ENCODE measurements at places on chromosomes 1 and 21.

DNA sequence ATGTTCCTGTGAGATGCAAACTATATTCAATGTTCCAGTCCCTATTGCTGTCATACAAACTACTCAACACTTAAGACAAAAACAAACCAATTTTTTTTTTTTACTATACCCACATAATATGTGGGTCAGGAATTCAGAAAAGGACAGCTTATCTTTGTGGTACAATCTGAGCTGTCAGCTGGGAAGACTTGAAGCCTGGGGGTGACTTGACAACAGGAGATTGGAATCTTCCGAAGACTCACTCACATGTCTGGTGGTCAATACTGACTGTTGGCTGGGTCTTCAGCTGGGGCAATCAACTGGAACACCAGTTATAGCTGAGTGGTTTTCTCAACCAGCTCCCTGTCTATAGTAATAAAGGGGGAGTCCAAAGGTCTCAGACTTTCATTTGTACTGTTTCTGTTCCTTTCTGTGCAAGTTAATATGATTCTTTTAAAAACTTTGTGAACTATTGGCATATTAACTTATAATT is 81.7 kb upstream of the ATP1B1 start:
- no peak for DNase-seq

- DNase-seq: no peak
Observed at GRCh38 chr1:110671361-110671760, 3.4 kb downstream of the KCNA3 start.

DNA sequence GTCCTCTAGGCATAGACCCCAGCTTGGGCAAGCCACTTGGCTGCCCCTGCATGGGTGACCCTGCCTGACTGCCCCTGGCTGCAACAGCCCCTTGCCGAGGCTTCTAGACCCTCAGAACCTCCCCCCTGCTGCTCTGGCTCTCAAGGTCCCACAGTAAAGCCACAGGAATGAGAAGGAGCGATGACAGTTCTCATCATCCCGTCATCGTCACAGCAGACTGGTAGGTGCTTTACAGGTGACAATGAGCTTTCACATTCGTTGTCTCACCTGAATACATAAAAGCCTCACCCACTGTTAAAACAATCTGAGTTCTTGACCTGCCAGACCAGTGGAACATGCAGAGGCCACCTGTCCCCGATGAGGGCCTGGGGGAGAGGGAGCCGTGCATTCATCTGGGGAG is 36.0 kb upstream of the GPR157 start:
- DNase-seq: no peak

DNA sequence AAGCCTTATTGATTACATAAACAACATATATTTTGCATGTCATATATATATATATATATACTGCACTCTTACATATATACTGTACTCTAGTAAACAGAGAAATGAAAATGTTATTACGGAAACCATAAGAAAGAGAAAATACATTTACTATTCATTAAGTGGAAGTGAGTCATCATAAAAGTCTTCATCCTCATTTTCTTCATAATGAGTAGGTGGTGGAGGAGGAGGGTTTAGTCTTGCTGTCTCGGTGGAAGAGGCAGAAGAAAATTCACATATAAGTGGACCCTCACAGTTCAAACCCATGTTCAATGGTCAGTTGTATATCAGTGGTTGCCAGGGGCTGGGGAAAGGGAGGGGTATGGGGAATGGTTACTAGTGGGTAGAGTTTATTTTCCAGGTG is 8.0 kb upstream of the IFNLR1 start:
- DNase-seq: no peak

- DNase-seq: no peak
Observed at GRCh38 chr1:112093372-112093694, 103.9 kb upstream of the KCND3 start.

DNA sequence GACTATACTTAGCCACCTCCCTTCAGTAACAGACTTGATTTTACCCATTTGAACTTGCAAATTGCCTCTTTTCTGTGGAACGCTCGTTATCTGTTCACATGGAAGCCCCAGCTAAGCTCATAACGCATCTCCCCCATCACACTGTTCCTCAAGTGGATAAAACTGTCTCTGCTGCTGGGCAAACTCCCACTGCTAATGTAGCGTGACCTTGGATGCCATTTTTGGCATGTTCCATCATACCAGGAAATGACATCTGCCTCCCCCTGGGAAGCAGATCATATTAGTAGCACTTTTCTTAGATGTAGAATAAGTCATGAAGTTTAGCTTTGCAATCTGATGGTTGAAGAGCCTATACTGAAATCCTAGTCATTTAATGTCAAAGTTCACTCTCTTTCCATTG is 528.7 kb upstream of the PLXNA2 start:
- DNase-seq: no peak

GRCh38 chr1:235074523-235075047 is 54.1 kb downstream of the TOMM20 start:
- peak; percentile 73 for DNase-seq

DNA sequence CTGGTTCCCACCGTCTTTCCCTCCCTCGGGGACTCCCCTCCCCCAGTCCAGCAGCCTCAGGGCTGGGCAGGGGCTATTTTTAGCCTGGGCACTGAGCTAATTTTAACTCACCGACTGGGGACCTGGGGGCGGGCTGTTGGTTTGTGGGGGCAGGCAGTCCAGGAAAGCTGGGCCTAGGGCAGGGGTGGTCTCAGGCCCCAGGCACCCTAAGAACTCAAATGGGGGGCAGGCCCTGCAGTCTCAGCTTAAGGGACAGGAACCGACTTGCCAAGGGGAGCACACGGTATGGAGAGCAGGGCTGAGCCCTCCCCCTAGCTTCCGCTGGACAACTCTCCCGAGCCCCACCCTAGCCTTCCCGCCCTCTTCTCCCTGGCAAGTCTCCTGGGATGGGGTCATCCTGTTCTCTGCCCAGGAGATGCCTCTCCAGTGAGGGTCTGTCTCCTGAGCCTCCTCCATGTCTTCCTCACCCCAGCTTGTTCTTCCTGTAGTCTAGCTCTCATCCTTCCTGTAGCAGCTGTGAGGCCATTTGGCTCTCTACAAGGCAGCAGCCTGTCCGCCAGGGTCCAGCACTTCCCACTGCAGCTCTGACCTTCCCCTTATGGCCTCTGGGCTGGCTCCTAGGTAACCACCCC is 10.1 kb downstream of the MEF2D start:
- no peak for DNase-seq

DNA sequence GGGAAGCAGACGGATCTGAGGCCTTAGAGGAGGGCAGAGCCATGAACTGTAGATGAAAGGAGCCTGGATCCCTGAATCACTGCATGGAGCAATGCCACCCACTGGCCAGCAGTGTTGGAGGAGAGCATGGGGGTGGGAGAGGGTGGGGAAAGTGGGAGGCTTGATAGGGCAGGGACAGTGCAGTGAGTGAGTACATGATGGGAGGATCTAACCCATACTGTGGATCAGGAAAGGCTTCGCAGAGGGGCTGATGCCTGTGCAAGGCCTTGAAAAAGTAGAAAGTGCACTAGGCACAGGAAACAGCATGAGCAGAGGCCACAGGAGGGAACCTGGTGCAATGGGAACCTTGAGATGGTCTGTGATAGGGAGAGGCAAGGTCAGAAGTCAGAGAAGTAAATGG is 391.9 kb downstream of the PTPRU start:
- DNase-seq: no peak

GRCh38 chr1:157167437-157167836 is 29.2 kb upstream of the ETV3 start:
- DNase-seq: no peak

GRCh38 chr1:206544562-206545257 is 37.4 kb downstream of the RASSF5 start:
- DNase-seq: peak; percentile 14

GRCh38 chr1:58932859-58933598 is 149.2 kb upstream of the JUN start:
- peak; percentile 30 for DNase-seq

DNA sequence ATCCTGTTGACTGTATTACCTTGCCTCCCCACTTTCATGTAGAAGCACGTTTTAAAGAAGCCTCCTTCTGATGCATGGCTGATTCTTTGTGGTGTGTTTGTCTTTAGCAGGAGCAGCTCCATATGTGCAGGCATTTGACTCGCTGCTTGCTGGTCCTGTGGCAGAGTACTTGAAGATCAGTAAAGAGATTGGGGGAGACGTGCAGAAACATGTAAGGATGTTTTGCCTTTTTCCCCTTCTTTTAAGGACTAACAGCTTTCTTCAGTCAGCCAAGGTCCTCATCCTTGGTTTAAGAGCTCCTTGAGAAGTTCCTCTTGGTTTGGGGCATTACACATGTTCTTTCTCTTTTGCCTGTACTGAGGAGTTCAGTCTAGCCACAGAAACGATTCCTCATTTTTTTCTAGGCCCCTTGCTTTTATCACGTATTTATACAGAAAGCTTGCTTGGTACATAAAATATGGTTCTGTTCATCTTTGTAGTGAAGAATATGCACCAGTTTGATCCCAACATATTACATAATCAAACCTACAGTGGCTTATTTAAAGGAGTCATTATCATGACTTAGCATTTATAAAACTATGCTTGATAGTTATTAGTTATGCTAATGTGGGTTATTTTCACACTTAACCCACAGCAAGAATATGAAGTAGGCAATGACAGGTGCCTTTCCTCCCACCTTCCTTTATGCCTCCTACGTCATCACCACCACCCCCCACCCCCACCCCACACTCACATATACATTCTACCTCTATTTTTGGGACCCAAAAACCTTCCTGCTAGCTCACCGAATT is 19.6 kb downstream of the CAP1 start:
- no peak for DNase-seq

- DNase-seq: no peak
Observed at GRCh38 chr1:67909776-67910175, 76.5 kb upstream of the GNG12 start.

- DNase-seq: no peak
Observed at GRCh38 chr1:217369996-217370551, 260.8 kb downstream of the GPATCH2 start.

Data from HFF-Myc (cell line).